ENCODE measurements at places on chromosomes 5 and 9.
A peak's percentile ranks its signal among the peaks of the same experiment; 100 is the strongest.

GRCh38 chr5:179806250-179807048 is at the start of gene MGAT4B:
TSS of gene MGAT4B (minus strand) at chr5:179806866. CDS start at chr5:179806583, 283 bp downstream.
- peak; percentile 88 for DNase-seq

DNA sequence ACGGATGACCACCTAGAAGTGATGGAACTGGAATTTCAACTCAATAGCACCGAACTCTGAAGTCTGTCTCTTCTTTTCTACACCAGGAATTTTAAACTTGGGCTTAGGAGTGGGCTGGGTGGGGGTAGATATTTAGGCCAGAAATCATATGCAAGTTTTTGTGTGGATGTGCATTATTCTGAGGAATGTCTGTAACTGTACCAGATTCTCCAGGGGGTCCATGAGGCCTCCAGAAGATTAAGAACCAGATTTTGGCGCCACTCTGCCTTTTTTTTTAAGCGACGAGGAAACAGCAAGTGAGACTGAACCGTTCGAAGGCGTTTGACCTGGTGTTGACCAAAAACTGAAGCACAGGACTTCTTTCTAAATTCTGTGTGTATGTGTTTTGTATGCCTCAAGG is 88.8 kb upstream of the TTC23L start:
- DNase-seq, result no peak

GRCh38 chr9:22228542-22228941 is 218.1 kb upstream of the DMRTA1 start:
- no peak for DNase-seq

DNA sequence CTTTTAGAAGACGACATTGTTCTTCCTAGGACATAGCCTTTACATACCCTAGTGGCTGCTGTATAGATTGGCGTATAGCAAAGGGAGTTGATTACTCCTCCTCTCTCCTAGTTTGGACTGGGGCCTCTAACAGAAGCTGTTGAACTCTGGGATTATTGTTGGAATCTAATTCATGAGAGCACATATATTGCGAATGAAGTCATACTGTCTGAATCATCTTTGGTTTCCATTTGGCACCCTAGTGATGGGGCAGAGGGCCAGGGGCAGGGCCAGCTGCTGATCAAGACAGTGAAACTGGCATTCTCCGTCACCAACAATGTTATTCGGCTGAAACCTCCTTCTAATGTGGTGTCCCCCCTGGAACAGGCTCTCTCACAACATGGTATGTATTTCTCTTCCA is 40.3 kb downstream of the NUP188 start:
- DNase-seq, result peak; percentile 80

GRCh38 chr5:40453689-40454088 is 226.0 kb upstream of the PTGER4 start:
- no peak for DNase-seq

GRCh38 chr5:25345240-25345771 is 700.5 kb upstream of the CDH10 start:
- DNase-seq, result no peak

GRCh38 chr9:2299156-2299842 is 284.2 kb downstream of the SMARCA2 start:
- DNase-seq, result no peak

DNA sequence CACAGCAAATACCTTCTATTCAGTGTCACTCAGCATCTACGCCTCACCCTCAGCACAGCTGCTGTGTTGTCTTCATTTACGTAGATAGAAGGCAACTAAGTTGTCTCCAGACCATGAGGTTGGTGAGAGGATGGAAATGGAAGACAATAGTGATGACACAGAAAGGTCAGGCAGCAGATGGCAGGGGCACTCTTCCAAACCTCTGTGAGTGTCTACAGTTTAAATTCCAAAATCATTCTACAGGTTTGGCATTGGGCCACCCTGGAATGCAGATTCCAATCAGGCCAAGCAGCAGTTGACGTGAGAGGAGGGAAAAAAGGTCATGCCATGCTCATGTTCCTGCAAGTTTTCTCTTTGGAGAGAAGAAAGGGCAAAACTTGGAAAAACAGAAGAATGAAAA is 68.7 kb upstream of the ADAMTSL1 start:
- no peak for DNase-seq

GRCh38 chr9:115362640-115363039 is 244.7 kb upstream of the TNC start:
- no peak for DNase-seq

DNA sequence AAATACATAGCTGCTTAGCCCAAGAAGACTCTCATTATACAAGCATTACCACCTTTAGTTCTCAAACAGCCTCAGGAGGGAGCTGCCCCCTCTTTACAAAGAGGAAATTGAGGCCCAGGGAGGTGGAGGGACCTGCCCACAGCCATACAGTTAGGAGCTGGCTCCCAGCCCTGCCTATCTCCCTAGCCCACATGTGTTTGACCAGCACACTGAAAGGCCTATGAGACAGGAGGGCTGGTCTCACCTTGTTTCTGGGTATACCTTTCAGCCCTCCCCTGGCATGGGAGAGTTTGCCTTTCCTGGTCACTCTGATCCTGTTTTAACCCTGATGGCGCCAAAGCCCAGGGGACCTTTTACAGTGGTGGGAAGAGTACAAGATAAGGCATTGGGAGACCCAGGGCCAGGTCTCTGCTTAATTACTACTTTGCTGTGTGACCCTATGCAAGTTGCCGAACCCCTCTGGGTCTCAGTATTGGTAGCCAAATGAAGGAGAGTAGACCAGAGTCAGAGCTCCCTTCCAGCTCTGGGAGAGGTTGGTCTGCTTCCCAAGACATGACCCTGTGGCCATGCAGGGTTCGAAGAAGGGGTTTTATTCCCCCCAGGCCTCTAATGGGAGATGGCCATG is 60.9 kb upstream of the RPL26L1 start:
- DNase-seq, result no peak

- DNase-seq, result no peak
Observed at GRCh38 chr5:93100976-93101375, 480.0 kb downstream of the NR2F1-AS1 start.

- no peak for DNase-seq
Observed at GRCh38 chr5:135097390-135097789, 63.4 kb upstream of the PITX1 start.

GRCh38 chr5:32223972-32224609 is 50.0 kb upstream of the GOLPH3 start:
- no peak for DNase-seq

DNA sequence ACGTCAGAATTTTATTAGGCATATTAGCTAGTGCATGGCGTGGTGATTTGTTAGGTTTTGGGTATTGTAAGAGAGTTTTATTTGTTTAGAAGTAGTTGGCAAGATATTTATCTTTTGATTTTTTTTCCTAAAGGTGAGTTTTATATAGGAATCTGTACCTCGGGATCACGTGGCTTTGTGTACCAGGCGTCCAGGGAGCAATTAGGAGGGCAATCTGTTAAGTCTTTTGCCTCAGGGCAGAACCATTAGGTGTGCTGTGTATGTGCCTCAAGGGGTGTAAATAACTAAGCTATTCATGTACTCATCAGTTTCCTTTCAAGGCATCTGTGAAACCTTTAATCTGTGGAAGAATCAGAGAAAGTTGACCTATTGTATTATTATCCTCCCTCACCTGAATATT is 39.4 kb downstream of the ZSWIM6 start:
- DNase-seq, result no peak

DNA sequence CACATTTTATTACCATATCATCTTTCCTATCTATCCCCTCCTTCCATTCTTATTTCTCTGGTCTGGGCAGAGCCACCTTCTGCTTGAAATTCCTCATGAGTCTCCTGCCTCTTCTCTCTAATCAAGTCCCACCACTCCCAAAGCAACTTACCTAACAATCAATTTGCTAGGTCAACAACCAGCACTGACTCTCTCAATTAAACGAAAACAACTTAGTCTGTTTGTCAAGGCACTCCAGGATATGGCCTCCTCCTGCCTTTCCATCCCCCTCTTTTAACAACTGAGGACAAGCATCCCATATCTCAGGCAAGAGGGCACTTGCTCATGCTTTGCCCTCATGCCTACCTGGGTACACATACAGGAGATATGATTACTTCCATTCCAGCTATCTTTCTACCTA is 47.4 kb downstream of the HCN1 start:
- no peak for DNase-seq

DNA sequence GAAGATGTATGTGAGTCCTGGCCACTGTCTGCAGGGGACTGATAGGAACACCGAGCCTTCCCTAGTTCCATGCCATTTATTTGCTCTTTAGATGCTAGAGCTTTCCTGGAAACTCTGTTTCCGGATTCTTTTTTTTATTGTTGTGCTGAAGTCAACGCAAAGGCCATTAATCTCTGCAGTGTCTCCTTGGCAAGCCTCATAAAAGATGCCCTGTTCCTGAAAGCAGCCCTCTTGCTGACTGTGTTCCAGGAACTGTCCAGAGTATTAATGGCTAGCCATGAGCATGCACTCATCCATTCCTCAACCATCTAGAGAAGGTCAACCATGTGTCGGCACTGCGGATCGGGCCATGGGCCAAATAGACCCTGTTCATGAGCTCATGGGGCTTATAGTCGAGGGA is 42.9 kb upstream of the SMAD5 start:
- no peak for DNase-seq

- no peak for DNase-seq
Observed at GRCh38 chr5:33829430-33829829, 62.4 kb downstream of the ADAMTS12 start.

DNA sequence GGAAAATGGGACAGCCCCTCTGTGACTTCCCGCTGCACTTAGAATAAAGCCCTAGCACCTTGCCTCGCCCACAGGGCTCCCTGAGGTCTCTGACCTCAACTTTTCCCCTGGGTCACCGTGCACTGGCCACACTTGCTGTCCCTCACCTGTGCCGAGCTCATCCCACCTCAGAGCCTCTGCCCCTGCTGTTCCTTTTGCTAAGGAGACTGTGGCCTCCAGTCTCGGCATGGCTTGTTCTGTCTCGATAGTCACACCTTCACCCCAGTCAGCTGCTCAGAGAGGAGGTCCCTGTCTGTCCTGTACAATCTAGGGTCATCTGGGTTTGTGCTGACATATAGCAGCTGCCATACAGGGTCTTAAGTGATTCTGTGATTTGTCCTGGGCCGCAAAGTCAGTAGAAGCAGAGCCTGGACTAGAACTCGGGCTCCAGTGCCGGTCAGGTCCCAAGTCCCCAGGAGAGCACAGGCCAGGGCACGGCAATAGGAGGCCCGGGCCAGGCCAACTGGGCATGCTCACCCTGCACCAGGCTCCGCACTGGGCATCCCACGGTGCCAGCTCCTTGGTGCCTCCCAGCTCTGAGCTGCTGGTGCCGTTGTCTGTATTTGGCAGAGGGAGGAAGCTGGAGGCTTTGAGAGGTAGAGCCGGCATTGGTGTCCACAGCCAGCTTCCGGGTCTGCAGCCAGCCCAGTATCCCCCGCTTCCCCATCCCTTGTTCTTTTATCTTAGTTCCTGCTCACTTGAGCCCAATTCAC is 35.2 kb downstream of the NCS1 start:
- no peak for DNase-seq

GRCh38 chr5:126070481-126070880 is 352.7 kb upstream of the GRAMD2B start:
- DNase-seq, result no peak

- no peak for DNase-seq
Observed at GRCh38 chr9:94985649-94986048, 259.1 kb downstream of the AOPEP start.

DNA sequence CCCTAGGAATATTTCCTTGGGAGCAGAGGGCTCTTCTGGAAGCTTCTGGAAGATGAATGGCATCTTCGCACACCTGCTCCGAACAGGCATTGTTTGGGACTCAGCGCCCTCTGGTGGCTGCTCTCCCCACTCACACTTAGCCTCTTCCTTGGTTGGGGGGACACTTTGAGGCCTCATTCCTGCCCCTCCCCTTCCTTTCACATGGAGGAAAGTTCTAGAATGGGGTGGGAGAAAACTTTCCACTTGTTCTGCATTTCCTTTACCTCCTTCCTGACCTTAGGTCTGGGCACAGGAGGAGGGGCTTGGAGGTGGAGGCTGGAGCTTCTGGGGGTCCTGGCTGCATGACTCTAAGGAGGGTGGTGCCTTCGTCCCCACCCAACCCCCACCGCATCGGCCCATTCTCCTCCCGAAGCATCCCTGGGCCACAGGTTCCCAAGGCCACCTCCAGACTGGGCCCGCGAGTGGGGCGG is 19.3 kb upstream of the SMIM32 start:
- no peak for DNase-seq

DNA sequence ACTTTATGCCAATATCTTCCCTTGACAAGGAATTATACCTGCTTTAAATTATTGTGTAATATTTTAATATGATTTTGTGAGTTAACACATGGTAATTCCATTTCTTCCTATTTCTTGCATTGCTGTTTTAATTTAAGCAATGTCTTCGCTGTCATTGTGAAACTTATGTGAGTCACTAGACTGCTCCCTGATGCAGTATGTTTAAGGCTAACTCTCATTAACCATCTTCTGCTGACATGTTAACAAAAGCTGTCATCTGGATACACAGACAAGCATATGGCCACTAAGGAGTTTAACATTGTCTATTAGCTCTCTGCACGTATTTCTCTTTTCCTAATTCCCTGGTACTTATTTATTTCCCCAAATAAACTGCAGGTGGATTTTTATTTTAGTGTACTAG is 980.8 kb upstream of the CTNND2 start:
- no peak for DNase-seq

GRCh38 chr9:127223810-127224177 is 40.8 kb upstream of the GARNL3 start:
- DNase-seq, result no peak

GRCh38 chr9:135931349-135931820 is 24.0 kb upstream of the CAMSAP1 start:
- no peak for DNase-seq

DNA sequence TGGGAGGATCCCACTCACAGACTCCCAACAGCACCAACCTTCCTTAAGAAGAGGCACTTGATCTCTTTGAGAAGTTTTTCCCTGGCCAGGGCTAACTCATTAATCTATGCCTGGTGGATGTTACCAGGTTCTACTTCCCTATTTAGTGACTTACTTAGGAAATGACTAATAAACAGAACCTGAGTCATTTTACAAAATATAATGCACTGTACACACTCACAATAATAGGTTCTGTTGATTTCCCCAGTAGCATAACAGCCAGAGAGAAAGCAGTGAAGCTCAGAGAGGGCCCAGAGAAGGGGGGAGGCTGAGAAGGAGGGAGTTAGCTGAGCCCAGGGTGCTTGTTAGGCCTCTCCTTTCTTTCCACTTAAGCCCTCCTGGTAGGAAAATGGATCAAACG is 27.1 kb downstream of the FRMD3 start:
- DNase-seq, result no peak

DNA sequence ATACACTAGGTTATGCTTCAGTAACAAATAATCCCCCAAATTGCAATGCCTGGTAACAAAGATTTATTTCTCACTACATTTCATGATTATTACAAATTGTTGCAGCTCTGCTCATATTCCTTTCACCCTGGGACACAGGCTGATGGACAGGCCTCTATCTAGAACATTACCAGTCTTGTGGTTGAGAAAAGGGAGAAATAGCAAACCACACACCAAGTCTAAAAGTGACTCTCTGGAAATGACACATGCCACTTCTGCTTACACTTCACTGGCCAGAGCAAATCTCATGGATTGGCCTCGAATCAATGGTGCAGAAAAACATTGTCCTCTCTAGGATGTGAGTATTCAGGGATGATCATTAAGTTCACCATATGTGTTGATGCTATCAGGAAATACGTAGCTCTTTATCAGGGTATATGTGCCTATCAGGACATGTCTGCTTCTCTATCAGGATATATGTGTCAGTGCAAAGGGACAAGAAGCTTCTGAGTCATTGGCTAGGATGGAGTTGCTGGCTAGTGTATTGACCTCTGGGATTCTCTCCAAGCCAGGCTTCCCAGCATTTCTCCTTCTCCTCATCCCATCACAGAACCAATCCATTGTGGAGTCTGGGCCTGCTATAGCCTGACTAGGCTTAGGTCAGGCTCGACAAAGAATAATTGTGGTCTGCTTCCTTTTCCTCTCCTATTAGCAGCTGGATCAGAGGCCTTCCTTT is 91.1 kb upstream of the CEP78 start:
- DNase-seq, result no peak

Measured in left forelimb (tissue), 1 donor.